ENCODE measurements at places on chromosomes 2 and 18.

DNA sequence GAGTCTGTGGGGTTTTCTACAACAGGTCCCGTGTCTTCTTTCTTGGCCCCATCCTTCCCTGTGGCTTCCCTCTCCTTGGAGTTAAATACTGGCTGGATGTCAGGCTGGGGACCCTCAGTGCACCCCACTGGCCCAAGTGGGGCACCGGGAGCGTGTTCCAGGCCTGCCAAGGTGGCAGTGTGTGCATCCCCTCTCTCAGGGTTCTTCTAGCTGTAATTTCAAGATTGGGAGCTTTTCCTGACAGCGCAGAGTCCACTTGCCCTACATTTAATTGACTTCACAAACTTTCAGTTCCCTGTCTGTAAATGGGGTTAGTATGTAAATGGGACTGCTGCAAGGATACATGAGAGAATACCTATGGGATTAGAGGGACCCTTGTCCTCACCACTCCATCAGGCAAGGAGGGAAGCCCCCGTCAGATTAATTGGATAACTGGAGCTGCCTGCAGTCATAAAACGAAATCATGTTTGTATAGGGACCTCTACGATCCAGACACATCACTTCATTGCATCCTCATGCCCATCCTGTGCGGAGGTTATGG lies 66.6 kb downstream of the IL1R2 start:
- no peak for DNase-seq

DNA sequence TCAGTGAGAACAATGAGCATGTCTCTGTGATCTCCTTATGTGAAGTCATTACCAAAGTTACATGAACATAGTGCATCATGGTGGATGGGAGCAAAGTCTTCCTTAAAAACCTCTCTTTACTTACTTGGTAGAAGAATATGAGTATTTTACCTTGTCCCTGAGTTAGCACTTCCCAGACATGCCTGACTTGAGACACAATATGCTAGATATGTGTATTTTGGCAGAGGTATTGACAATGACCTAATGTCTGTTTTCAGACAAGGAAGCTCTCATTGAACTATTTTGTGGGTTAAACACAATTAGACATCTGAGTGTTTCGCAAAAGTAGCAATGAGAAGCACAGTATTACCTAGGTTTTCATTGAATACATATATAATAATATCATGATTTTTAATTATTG lies 99.1 kb upstream of the MC4R start:
- no peak for DNase-seq

DNA sequence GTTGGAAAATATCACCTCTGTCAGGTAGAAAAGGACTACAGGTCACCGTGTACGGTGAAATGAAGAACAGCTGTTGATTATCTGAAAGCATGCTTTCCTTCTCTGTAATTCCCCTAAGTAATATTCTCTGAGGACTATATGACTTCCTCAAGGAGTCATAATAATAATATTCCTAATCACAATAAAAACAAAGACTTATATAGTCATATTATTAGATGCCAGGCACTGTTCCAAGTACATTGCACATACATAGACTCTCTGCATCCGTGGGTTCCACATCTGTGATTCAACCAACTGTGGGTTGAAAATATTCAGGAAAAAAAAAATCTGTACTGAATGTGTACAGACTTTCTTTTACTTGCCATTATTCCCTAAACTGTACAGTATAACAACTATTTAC lies 512.4 kb upstream of the ID2 start:
- no peak for DNase-seq

DNA sequence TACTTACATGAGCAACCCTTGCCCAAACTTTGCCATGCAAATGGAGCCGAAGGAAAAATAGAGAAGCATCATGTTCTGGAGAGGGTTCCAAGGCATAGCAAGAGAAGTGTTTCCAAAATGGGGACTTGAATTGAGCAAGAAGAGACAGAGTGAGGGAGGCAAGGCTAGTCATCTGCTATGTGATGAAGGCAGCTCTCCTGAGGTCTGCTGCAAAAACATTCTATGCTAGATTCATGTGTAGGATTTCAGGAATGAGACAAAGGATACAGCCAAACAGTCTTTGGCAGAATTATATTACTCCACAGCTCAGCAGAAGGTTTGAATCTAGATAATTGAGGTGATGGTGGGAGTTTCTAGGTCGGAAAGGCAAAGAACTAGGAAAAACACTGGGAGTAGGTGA lies 24.1 kb upstream of the MRPL19 start:
- no peak for DNase-seq

DNA sequence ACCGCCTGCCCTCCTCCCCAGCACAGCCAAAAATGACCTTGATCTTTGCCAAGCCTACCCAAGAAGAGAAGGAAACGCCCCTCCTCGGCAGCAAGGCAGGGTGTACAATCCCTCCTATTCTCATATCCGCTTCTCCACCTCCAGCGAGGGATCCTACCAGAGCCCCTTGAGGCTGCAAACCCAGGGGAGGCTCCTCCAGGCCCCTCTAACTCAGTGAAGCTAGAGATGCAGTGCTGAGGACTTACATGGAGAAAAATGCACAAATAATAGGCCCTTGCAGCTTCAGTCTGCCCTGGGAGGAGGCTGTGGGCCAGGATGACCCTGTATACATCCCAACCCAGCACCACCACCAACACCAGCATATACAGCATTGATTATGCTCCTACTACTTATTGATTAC lies 46.9 kb upstream of the POMC start:
- no peak for DNase-seq

DNA sequence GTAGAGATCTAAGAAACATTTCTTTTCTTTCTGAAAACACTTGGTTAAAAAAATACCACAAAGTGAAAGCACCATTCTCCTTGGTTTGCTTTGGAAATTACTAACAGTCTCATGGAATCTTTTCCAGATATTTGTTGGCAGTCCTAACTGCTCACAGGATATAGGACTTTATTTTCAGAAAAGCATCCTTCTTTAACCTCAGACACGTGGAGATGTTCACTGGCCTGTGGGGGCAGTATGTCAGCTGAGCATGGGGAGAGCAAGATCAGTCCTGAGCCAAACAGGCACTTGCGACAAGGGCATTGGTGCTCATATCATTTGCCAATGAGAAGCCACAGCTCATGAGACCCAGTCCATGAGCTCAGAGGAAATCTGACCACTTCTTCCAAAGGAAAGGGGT lies 371.9 kb downstream of the NBAS start:
- DNase-seq: no peak

DNA sequence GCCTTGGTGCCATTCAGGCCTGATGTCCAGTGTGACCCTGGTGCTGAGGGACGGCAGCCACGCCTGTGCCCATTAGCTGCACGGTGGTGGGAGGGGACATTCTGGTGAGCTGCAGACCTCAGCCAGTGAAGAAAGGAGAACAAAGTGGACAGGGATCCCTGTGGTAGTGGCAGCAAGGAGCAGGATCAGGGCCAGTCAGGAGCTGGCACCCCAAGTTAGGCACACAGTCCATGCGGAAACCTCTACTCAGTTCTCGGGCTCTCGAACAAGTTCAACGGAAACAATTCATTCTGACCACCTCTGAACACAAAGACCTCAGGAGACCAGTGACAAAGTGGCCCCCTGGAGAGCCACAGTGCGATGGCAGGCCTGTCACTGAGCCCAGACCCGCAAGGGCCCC lies 30.1 kb downstream of the COA5 start:
- DNase-seq: no peak

DNA sequence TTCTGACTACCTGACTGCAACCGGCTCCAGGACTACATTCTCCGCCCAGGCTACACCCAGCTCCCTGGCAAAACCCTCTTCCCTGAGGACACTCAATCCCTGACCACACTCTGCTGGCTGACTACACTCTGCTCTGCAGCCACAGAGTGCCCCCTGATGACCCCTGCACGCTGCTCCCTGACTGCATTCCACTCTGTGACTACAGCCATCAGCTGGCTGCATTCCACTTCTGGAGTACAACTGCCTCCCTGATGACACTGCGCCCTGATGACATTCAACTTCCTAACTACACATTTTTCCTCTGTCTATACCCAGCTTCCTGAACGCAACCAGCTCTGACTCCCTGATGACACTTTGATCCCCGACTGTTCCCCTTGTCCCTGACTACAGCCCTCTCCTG lies 71.3 kb upstream of the NRXN1 start:
- DNase-seq: no peak
